ENCODE measurements at places on chromosomes 6 and 20. TPM values are rescaled to one million over a fixed set of nuclear protein-coding genes. Genes with fewer than 3 reads are reported as not detected.

The ZBP1 gene
- polyA plus RNA-seq, result 0.33 TPM

The PGC gene
- not detected for polyA plus RNA-seq

The CFAP206 gene
- 0.27 TPM for polyA plus RNA-seq

The OVOL2 gene
- polyA plus RNA-seq, result not detected

The CLIC5 gene
- polyA plus RNA-seq, result 17.6 TPM

The C6orf89 gene
- polyA plus RNA-seq, result 30.6 TPM

The RRP36 gene
- polyA plus RNA-seq, result 40.4 TPM

The FRMD1 gene
- 0.24 TPM for polyA plus RNA-seq

The TCP11 gene
- 0.27 TPM for polyA plus RNA-seq

The LZTS3 gene
- 3.5 TPM for polyA plus RNA-seq

Measured in forelimb muscle (tissue), 1 donor.